Suppressor macrophage treated with lipopolysaccharide for 4 hours (primary cell): ENCODE measurements at places on chromosomes 11 and 22.

- no peak for DNase-seq
These were observed 12.6 kb upstream of the COX8A start for GRCh38 chr11:63961608-63962412.

DNA sequence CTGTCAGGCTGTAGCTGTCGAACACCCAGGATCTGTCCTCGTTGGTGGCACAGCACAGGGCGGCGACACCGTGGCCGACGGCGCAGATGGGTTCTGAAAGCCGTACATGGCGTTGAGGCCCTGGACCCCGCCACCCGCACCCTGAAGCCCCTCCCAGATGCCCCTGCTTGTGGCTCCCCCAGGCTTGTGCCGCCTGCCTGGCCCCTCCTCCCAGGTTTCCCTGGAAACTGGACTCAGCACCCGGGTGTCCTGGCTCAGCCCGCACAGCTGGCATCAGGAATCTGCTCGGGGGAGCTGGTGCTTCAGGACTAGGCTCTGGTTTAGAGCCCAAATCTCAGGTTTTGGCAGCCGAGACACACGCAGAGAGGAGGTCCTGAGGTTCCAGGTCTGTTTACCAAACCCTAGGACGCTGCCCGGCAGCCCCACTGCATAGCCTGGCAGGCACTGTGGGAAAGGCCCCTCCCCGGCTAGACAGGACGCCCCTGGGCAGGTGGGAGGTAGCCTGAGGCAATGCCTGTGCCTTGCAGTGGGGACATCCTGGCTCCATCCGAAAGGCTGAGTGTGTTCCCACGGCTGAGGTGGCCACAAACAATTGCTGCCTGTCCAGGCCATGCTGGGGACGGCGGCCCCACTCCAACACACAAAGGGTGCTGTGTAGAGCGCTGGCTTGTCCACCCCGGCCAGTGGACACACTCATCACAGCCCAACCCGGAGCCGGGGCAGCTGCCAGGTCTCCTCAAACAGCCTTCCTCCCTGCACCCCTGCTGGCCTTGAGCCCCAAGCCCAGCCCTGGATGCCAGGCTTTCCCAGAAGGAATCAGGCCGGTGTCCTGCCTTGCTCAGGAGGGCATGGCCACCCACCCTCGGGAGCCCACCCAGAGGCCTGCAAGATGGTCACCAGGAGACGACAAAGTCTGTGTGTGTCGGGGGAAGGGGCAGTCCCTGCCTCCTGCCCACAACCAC is 4.6 kb downstream of the GATD1 start:
- DNase-seq, result no peak

DNA sequence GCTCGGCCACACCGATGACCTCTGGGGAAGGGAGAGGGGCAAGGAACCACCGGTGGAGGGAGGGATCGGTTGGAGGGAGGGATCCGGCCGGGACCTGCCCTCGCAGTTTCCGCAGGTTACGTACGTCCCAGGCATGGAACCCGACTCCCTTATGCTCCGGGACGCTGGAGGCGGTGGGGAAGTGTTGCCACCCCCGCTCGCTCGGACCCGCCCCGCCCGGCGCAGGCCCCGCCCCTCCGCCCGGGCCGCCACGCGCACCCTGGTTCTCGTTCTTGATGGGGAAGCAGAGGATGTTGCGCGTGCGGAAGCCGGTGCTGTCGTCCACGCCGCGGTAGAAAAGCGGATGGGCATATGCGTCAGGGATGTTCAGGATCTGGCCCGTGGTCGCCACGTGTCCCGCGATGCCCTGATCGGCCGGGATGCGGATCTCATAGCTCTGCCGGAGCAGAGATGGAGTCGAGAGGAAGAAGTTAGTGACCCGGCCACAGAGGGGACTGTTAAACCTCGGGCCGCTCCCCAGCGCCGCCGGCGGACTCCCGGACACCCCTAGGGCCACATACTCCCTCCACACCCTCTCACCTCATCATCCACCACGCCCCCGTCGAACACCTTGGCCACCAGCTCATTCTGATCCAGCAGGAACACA is 89.8 kb downstream of the PDE2A start:
- peak; percentile 80 for DNase-seq

DNA sequence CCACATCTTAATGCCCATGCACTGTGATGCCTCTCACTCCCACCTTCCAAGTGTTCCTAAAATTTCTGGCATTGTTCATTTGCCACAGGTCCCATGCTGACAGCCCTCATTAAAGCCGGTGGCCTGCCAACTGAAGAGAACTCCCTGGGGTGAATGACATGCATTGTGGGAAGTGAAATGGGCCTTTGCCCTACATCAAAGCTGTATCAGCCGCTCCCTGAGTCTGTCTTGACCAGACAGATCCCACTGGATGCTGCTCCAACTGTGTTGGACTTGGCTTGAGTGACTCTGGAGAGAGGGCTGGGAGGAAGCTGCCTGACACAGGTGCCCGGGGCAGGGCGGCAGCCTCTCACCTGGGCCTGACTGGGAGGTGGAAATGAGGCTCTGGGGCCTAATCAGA is 8.8 kb upstream of the SEC14L4 start:
- DNase-seq, result no peak

DNA sequence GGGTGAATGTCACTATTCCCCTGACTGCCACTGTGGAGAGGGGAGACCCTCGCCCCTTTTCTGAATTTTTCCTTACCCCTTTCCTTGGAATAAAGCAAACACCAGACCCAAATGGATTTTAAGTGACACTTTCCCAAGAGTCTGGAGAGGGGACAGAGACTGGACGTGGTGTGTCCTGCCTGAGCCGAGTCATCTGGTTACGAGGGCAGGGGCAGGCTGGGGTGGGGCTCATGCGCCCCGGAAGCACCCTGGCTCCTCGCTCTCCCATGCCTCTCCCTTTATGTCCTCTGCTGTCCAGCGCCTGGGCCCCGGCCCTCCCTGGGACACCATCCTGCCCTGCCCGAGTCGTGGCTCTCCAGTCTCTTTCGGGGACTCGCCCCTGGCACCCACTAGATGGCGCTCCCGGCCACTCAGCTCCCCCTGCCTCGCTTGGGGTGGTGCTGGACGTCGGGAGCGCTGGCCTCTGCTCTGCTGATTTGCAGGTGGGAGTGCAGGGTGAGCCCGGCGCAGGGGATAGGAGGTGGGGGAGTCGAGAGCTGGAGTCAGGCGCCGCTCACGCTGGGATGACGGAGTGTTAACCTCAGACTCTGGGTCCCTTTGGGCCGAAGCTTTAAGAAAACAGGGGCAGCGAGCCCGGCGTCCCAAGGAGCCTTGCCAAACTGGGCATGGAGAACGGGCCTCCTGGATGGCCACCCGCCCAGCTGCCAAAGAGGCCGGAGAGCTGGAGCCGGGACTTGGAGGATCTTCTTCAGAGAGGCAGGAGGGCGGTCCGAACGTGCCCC is 89.8 kb downstream of the RPS6KA4 start:
- DNase-seq, result peak; percentile 88

DNA sequence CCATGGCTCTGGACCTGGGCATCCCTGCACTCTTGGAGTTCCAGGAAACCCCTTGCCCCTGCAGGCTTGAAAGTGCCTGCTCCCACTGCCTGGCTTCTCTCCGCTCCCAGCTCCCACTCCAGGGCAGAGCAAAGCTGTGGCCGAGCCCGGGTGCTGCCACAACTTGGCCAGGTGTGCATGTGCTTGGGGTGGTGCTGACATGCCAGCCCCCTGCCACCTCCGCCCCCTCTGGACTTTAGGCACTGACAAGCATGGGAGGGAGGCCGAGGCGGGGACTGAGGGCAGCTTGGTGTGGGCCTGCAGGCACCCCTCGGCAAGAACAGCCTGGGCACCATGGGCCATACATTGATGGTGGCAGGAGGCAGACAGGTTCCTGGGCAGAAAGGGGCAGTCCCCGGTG is 56.4 kb upstream of the B3GNT6 start:
- DNase-seq, result no peak

GRCh38 chr11:3184732-3185347 is 19.7 kb upstream of the OSBPL5 start:
- DNase-seq, result no peak

GRCh38 chr22:37180531-37181231 is 7.4 kb downstream of the C1QTNF6 start:
- no peak for DNase-seq

DNA sequence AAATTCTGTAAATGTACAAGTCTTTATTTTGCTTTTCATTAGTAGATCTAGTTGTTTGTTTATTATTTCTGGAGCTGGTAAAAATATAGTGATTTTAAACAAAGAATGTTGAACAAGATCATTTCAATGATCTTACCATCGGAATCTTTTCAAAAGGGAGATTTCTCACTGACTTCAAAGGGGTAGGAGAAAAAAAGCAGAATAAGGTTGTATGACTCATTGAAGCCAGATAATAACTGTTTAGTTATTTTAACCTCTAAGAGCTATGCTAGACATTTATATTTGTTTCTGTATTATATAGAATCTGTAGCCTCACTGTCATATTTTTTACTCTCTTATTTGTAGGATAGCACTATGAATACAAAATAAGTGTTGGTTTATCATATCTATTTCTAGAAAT is 8.1 kb upstream of the PDE3B start:
- peak; percentile 38 for DNase-seq

DNA sequence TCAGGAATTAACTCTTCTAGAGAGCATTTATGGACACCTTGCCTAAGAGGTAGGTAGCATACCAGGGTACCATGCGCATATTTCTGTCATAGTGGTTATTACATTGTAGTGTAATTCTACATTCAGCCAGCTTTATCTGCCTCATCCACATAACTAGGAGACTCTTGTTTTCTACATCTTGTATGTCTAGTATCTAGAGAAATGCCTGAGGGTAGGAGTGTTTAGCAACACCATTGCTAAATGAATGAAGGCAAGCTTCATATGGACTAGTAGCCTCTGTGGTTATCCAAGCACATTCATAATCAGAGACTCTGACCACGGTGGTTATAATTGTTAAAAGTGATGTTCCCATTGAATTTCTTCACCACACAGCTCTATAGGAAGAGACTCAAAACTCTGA is 107.9 kb downstream of the NTM start:
- no peak for DNase-seq

DNA sequence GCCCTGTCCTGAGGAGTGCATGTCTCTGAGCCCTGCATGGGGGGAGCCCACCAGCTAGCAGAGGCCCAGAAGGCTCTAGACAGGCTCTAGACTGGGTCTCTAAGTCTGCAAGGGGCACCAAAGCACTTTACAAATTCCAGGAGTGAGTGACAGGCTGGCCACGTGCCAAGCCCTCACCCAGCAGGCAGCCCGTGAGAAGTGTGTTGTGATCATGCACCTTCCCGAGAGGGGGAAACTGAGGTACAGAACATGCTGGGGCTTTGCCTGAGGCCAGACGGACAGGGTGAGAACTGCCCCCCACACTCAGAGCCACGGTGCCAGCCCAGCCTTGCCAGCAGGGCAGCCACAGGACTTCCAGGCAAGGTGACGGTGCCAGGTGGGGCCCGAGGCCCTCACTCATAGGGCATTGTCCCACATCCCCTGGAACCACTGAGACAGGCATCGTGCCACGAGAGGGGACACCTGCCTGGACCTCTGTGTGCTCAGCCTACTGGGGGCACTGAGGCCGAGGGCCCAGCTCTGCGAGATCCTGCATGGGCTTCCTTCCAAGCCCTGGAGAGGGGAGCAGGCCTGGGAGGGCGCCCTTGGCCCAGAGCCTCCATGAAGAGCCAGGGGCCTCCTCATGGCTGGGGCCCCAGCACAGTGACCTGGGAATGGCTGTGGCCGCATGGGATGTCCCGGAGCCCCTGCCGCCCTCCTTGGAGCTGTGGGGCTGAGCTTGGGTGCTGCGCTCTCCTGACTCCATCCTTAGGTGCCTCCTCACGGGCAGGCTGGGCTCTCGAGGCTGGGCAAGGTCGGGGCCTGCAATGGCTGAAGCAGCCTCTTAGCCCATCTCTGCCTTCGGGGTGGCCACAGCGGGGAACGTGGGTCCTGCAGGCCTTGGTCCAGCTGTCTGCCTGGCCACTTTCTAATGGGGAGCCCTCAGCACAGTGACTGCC is 121.5 kb downstream of the KCNQ1OT1 start:
- DNase-seq, result no peak

- DNase-seq, result peak; percentile 24
These were observed 1348.2 kb upstream of the RAG2 start for GRCh38 chr11:37946155-37946766.

DNA sequence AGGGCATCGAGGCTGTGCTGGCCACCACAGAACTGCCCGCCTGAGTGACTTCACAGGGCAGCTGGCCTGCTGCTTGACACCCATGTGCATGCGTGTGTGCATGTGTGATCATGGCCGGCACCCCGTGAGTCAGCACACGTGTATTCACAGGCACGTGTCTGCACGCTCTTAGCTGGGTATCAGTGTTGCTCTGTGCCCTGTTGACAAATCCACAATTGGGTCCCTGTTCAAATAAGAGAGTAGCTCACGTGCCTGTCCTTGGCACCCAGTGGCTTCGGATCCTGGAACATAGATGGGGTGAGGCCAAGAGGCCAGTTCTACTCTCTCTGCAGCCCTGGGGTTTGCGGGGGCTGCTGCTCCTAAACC is 14.0 kb downstream of the B3GAT1 start:
- no peak for DNase-seq
